ENCODE measurements at places on chromosomes 2 and 18.

DNA sequence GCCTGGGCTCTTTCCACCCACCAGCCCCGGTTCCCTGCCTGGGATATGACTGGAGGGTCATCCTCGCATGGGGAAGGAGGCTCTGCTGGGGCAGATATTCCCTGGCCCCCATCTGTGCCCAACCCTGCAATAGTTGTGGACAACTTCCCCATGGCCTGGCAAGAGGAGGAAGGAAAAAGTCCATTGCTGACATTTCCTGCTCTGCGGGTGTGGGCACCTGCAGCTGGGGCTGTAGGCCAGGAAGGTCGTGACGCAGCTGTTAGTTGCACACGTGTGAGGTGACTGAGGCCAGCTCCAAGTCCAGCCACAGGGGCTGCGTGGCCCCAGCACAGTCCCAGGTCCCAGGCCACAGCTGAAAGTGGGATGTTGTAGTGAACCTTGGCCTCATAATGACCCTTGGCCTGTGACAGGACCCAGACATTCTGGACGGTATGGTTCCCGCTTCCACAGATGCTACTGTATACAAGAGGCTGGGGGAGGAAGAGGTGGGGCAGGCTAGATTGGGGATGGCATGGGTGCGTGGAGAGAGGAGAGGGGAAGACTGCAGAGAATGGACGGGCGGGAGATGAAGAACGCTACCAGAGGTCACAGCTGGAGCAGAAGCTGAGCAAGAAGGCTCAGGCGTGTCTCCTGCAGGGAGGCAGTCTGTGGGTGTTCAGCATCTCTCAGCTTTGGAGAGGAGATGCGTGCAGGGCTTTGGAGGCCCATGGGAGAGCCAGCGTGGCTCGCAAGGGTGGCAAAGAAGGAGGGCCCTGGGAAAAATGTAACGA, 22.1 kb downstream of the OTOF start:
- DNase-seq = no peak

DNA sequence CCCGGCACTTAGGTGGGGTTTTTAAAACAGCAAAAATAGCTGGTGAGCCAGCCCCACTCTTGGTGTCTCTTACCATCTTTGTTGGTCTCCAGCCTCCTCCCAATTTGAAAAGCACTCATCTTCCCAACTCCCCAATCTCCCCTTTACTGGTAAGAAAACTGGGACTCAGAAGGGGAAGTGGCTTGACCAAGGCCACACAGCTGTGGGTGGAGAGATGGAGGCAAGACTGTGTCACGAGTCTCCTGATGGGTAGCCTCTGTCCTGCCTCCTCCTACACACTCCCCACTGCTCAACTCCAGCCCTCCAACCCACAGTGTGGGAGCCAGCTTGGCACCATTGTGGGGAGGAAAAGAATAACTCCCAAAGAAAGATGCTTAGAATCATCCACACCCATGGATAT, 140.4 kb downstream of the SMAD2 start:
- DNase-seq = no peak

GRCh38 chr2:18153741-18154140, 275.3 kb downstream of the KCNS3 start:
- no peak for DNase-seq

DNA sequence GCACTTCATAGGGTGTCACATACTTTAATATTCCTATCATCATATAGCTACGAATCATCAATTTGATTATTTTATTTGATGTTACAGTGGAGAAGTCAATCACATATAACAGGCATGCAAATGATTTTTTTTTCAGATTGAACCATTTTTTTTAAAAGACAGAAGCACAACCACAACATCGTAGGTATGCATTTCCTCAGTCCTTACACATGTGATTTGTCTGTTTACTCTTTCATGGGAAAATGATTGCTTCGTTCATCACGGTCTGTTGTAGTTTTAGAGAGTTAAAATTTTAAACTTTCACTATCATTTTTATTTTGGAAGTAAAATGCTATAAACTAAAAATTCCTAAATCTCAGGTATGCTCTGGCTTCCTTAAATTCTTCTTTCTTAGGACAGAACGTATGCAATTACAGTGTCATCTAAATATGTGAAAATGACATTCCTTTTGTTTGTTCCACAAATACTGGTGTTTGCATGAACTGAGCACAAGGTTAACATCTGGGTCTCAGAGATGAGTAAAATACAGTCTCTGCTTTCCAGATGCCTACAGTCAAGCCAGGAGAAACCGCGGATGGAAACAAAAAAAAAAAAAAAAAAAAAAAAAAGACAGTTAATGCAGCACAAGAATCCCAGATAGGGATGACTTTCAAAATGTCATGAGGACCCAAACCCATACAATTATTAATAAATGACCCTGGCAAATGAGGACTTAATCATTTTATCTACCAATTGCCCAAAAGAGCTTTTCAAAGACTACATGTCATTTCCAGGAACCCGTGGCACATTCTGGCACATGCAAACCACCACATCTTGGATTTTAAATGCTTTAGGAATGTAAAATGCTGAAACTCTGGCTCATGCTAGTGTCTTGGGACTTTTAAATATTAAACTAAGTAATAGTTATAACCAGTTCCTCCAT, 201.2 kb downstream of the LRP1B start:
- no peak for DNase-seq

GRCh38 chr2:123528996-123529707, 495.9 kb upstream of the CNTNAP5 start:
- no peak for DNase-seq

DNA sequence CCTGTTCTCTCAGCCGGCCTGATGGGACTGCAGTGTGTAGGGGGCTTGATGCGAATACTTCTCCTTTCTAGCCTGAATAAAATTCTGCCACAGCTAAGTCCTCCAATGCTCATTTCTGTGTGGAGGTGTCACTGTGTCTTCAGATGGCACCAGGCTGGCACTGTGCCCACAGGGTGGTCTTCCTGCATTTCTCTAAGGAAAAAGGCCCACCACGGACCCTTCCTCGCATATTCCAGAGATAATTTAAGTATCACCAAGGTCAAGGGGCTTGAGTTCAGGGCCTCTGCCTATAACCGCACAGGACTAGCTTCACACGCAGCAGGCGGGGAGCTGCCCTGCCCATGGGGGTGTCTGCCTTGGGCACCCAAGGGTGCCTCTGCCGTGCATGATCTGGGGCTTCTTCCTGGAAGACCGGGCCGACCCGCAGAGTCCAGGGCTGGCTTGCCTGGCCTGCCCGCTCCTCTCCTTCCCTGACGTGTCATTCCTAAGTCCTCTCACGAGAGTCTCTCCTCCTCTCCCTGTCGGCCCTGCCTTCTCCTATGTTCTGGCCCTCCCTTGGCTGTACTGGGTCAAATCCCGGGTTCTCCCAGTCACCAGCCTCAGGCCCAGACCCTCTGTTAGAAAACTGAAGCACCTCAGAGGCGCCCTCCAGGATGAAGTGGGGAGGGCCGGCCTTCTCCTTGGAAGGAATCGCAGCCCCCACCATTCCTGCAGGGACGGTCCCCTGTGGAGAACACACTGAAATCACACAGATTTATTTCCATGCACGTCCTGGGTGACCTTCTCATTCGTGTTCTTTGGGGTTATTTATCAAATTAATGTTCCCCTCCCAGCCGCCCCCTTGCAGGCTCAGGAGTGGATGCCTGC, 48.9 kb upstream of the PXDN start:
- no peak for DNase-seq
